Pancreas (tissue), 10 donors: ENCODE measurements at places on chromosomes 13 and 19. TPM values are rescaled to one million over a fixed set of nuclear protein-coding genes. Genes with fewer than 3 reads are reported as not detected.
A peak's percentile ranks its signal among the peaks of the same experiment; 100 is the strongest.

Gene ZNF470
- total RNA-seq, result 2.9 TPM

Gene ZNF430
- total RNA-seq, result 5.3 TPM

GRCh38 chr19:33432015-33432414 lies 58.5 kb downstream of the CEBPG start:
- DNase-seq, result no peak

- DNase-seq, result peak; percentile 92
Observed at GRCh38 chr19:18700501-18701249, 17.2 kb downstream of the CRTC1 start.

DNA sequence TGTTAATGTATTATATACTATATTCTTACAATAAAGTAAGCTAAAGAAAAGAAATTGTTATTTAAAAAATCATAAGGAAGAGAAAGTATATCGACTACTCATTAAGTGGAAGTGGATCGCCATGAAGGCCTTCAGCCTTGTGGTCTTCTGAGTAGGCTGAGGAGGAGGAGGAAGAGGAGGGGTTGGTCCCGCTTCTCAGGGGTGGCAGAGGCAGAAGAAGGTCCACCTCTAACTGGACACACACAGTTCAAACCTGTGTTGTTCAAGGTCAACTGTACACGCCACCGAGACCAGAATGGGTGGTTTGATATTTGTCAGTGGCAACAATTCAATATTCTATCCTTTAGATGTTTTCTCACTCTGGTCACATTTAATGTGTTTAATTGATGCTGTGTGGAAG lies 67.2 kb downstream of the ALOX5AP start:
- no peak for DNase-seq

- peak; percentile 73 for DNase-seq
Observed at GRCh38 chr13:24680258-24680920, at the start of gene ATP12A. Gene ATP12A, plus strand, starts transcription at chr13:24680408. Its CDS starts 336 bp downstream, at chr13:24680744.

GRCh38 chr19:32489971-32490370 lies 84.4 kb downstream of the DPY19L3 start:
- DNase-seq, result no peak

DNA sequence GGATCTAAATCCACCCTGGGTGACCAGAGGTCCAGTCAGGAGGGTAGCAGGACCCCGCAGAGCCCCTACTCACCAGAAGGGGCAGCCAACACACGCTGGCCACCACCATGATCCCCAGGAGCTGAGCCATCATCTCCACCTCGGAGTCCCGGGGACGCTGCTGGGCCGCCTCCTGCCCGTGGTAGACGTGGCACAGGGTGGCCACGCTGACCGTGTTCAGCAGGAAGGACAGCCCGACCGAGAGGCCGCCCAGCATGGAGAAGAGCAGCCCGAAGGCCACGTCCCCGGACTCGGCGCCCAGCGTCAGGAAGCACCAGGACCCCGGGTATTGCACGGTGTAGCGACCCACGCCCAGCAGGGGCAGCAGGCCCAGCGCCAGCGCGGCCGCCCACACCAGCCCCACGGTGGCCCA lies 6.9 kb downstream of the TBXA2R start:
- DNase-seq, result peak; percentile 12

- DNase-seq, result no peak
Observed at GRCh38 chr13:99374994-99375737, 68.0 kb upstream of the GPR183 start.

GRCh38 chr13:32001769-32002168 lies 29.8 kb upstream of the FRY start:
- DNase-seq, result no peak
